Stimulated activated CD4-positive, alpha-beta T cell treated with anti-CD3 and anti-CD28 coated beads, Interleukin-12 subunit alpha, Interleukin-12 subunit beta, amount 100 ng/mL, for 24 hours (primary cell): ENCODE measurements at places on chromosomes 3 and 15.
A peak's percentile ranks its signal among the peaks of the same experiment; 100 is the strongest.

- DNase-seq, result no peak
Observed at GRCh38 chr3:30912301-30912700, 17.8 kb upstream of the GADL1 start.

GRCh38 chr3:62669161-62669560, 206.1 kb downstream of the CADPS start:
- no peak for DNase-seq

DNA sequence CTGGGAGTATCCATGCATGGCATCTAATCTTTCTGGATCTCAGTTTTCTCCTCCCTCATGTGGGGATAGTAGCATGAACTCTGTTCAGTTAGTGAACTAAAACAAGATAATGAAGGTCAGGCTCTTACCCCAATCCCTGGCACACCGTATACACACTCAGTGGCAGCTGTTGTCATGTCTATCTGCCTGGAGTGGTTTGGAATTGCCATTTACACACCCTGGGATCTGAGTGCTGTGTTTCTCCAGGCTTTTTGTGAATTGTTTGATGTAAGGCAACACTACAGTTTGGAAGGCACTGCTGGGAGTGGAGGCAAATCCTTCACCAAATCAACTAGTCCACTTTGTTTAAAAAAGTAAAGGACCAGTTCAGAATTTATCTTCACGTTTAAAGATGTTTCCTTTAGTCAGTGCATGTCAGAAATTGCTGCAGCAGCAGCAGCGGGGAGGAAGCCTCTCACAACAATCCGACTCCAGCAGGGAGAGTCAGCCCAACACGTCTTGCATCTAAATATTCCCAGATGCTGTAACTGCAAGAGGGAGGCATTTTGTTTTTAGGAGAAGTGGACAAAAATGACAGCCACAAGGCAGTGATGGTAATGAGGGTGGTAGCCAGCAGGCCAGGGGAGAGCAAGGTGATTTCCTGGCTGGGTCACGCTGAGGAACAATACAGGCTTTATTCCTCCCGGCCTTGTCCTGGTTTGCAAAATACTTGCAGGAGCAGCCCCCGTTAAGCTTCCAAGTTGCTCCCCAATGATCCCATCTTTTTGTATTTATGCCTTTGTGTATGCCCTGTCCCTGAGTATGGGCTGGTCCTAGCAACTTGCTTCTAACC, 128.5 kb upstream of the LRIG1 start:
- DNase-seq, result no peak

DNA sequence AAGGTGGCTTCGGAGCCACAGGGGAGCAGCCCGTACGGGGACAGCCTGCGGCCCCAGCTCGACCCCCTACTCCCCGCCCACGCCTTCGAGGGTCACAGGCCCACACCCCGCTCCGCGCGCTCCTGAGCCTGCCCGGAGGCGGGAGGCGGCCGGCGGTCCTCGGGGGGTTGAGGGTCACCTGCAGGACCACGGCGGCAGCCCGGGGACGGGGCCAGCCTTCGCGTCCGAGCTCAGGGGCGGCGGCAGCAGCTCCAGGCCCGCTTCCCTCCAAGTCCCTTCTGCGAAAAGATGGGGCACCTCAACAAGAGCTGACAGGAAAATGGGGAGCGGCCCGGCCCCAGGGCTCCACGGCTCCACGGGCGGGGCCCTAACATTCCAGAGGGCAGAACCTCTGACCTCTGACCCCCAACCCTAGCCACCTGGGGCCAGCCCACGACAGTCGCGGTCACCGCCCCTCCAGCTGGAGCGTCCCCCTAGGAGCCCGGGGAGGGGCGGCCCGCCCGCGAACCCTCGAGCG, 428 bp downstream of the LYSMD4 start:
- DNase-seq, result no peak

DNA sequence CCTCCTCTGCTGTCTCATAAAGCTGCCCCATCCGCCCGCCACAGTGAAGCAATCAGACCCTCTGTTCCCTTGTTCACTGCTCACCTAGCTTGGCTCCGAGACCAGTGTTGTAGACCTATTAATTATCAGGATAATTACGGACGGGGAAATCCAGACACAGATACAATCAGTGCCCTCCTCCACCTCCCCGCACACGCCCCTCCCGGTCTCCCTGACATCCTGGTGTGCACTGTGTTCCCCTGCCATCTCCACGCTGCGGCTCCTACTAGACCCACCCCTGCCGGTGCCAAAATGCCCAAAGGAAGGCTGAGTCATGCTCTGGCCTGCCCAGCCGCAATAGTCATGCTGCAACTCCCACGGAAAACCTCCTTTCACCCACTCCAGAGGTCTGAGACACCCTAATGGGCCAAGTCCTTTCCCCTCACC, 277.3 kb upstream of the TLE3 start:
- DNase-seq, result no peak

- no peak for DNase-seq
Observed at GRCh38 chr3:89411201-89411600, 303.8 kb downstream of the EPHA3 start.

DNA sequence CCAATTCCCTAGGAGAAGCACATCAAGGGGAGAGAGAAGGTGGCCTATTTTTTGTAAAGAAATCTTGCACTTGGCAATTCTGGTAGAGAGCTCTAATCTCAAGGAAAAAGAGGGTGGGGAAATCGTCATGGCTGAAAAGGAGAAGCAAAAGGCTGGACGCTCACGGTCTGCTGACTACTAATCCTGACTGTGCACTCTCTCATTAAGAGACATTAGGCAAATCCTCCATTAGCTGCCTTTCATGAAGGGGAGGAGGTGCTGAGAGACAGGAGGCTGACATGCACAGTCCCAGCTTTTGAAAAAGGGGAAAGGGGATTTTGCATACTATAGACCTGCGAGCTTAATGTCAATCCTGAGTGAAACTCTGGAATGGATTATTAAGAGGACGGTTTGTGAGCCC, 170.0 kb downstream of the NR2F2 start:
- no peak for DNase-seq

DNA sequence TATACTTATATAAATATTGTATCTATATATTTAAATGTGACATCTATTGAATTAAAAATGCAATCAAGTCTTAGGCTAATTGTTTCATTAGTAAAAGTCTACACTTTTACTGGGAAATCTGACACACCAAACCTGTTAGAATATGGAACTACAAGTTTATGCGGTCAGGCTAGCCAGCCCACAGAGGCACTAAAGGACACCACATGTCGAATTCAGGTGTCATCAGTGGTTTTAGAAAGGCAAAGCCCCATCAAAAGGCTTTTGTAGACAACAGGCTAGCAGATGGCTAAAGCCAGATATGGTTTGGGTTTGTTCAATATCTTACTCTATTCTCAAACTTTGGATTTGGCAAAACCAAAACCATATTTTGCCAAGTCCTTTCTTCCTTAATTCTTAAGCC, 411.0 kb downstream of the MECOM start:
- DNase-seq, result no peak

GRCh38 chr15:35602836-35603235, 56.9 kb upstream of the DPH6 start:
- DNase-seq, result no peak

GRCh38 chr3:42632146-42632545, 21.4 kb upstream of the ZBTB47 start:
- DNase-seq, result no peak

DNA sequence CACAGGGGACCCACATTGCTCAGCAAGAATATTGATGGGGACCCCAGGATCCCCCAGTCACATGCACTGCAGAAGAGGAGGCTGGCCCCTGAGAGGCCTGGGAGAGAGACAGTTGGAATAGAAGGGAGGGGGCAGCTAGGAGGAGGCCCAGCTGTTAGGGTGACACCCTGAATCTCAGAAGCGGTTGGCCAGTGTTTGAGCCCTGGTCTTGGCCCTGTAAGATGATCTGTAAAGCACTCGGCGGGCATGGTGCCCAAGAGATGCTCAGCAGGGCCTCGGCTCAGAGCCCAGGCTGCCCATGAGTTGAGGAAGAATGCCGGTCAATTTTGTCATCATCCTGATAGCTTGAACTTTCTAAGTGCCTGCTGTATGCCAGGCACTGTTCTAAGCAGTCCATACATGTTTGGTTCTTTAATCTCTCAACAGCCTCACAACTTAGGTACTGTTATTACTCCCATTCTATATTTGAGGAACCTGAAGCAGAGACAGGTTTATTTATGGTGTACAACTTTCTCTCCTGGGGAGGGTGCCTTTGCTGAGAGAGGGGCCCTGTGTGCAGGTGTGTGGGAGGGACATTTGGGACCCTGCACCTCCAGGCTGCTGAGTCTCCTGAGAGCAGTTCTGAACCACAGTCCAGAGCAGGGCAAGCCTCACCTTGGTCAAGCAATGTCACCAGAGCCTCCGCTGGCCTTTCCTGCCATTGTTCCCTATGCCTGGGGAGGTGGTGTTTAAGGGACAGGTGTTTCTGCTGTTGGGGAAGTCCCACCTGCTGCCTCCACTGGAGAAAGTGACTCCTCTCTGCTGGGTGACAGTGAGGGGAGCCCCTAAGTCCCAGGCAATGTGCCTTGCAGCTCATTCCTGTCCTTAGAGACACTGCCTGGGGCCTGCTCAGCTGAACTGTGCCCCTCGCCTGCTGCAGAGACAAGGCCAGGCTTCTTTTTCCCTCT, 26.0 kb downstream of the SLC6A6 start:
- peak; percentile 16 for DNase-seq

GRCh38 chr15:49242820-49243219, 72.8 kb downstream of the GALK2 start:
- DNase-seq, result no peak

DNA sequence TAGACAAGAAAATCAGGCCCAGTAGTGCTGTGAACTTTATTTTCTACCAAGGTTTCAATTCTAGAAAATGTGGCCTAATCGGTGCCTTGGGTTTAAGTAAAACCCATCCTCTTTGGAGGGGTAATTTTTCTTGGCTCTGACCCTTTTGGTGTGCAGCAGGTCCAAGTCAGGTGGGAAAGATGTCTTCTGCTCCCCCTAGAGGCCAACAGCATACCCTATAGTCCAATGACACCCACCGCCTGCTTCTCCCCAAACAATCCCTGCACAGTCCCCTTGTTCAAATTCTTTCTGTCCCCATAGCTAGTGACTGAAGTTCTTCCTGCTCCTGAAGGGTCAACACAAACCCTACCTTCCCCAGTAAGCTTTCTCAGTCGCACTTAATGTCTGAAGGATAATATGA, 261.8 kb upstream of the GOLGA6L4 start:
- DNase-seq, result no peak

- no peak for DNase-seq
Observed at GRCh38 chr3:132598181-132598580, 1.1 kb downstream of the ACKR4 start.

DNA sequence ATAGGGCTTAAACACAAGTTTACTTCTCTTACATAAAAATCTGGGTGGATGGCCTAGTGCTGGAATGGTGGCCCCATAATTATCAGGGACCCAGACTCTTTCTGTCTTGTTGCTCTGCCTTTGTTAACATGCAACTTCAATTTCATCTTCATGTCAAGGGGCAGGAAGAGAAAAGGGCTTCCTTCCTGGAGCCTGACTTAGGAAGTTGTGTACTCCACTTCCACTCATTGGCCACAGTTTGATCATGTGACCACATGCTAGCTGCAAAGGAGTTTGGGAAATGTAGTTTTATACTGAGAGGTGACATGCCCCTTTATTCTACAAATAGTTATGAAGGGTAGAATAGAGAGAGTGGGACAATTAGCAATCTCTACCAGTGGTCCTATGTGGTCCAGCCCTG, 39.3 kb downstream of the RHCG start:
- no peak for DNase-seq

DNA sequence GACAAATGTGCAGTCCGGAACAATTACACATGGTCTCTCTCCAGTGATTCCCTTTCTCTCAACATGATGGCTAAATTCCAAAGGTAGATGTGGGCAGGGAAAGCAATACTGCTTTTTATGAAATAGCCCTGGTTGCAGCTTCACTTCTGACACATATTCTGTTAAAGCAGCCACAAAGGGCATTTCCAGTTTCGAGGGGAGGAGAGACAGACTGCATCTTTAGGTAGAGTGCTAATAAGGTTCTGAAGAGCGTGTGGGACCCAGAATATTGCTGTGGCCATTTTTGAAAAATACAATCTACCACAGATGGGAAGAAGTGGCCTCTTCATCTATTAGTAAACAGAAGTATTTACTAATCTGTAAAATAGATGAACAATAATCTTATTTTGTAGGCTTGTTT, 139.3 kb upstream of the PEX5L start:
- no peak for DNase-seq

GRCh38 chr3:13513913-13514517, 33.9 kb downstream of the HDAC11 start:
- no peak for DNase-seq

DNA sequence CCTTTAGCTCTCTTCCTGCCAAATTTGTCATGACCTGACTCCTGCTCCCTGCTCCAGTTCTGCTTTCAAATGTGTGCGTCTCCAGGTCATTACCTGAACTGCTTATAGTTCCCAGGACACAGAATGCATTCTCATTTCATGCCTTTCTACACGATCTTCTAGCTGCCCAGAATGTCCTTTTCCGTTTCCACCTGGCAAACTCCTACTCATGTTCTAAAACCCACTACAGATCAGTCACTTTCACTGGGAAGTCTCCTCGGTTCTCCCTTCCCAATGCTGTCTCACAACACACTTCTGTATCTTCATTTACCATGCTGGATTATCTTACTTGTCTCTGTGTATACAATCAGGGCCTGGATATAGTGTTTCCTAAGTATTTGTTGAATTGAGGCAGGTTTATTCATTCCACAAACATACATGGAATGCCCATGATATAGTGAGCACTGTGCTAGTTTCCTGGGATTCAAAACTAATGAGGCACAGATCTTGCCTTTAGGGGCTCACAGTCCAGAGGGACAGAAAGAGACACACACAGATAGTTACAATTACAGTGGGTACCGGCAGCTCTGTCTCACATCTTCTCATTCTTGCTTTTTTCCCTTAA, 1.6 kb upstream of the NOX5 start:
- DNase-seq, result no peak

DNA sequence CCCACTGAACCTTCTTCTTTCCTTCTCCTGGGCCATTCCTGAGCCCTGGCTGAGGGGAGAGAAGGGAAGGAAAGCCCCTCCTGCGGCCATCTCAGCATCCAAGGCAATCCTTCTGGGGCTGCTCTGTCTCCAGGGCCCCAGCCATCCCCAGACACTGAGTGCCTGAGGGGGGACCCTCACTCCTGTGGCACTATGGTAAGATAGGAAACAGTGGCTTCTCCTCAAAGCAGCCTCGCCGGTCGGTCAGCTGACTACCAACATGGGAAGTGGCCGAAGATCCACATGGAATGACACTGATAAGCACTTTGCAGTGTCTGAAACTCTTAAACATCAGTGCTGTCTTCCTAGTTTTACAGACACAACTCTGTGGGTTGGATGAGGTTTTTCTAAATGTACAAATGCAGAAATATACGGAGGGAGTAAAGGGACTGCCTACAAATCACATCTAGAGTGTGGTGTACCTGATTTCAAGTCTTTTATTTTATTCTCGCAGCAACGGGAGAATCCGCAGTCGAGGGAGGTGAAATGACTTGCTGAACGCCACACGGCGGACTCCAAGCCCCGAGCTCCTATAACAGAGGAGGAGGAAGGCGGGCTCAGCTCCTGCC, 973 bp upstream of the ITPKA start:
- DNase-seq, result no peak

- no peak for DNase-seq
Observed at GRCh38 chr3:58027704-58028317, 19.6 kb downstream of the FLNB start.

- no peak for DNase-seq
Observed at GRCh38 chr3:18443665-18444594, 18.8 kb upstream of the SATB1 start.
